ENCODE measurements at places on chromosomes 7 and 10. TPM values are rescaled to one million over a fixed set of nuclear protein-coding genes. Genes with fewer than 3 reads are reported as not detected.
A peak's percentile ranks its signal among the peaks of the same experiment; 100 is the strongest.

Gene EMX2
- not detected for total RNA-seq

Gene TDRD1
- total RNA-seq: 0.09 TPM

Gene CXCL12
- not detected for total RNA-seq

Gene CYP2C19
- total RNA-seq: not detected

Gene KAT6B
- total RNA-seq: 121 TPM

Gene ZC3HAV1L
- 0.75 TPM for total RNA-seq

Gene PKD2L1
- not detected for total RNA-seq

Gene PDGFA
- 0.86 TPM for total RNA-seq

- H3K4me1 ChIP-seq: no peaks in the 10 kb centered on the region
- H3K27ac ChIP-seq: no peak overlapping the region
- no peaks in the 10 kb centered on the region for H3K27me3 ChIP-seq
- H3K4me3 ChIP-seq: no peak overlapping the region
Measured at GRCh38 chr7:136342251-136342650, 365.1 kb upstream of the MTPN start.

DNA sequence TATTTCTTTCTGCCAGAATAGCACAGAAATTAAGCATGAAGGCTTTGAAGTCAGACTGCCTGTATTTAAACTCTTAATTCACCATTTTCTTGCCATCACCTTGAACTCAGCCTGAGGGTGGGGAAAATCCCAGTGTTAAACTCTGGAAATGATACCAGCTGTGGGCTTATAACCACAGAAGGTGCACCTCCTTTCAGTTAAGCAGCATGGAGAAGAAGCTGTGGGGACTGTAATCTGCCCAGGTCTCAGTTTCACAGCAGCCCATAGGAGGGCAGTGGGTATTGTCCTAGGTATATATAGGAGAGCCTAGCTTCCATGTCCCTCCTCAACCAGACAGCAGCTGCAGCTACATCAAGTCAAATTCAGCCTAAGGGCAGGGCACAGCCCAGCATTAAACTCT lies 241.6 kb downstream of the HPSE2 start:
- no peaks in the 10 kb centered on the region for H3K36me3 ChIP-seq
- H3K27me3 ChIP-seq: no peaks in the 10 kb centered on the region
- no peaks in the 10 kb centered on the region for H3K4me1 ChIP-seq
- H3K4me3 ChIP-seq: no peak overlapping the region

DNA sequence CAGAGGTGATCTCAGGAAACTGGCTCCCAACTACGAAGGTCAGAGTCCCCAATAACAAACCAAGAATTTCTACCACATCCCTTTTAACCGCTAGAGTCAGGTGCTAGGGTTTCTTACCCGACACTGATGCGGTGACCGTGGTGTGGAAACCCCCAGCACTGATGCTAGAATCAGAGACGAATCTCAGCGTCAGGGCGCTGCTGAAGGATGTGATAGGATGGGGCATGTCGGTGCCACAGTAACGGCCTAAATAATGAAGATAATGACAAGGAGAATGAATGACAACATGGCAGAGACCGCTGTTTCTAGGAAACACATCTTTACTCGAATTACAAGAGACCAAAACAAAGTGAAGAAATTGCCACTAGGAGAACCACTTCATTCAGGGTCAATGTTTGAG lies 131.1 kb upstream of the RSU1 start:
- H3K27me3 ChIP-seq: no peaks in the 10 kb centered on the region
- no peak for DNase-seq
- H3K4me1 ChIP-seq: no peaks in the 10 kb centered on the region

GRCh38 chr10:70479165-70479581 lies 606 bp downstream of the PALD1 start:
- peaks cover 42% of the 10 kb centered on the region for H3K4me1 ChIP-seq
- no peak for DNase-seq
- H3K27me3 ChIP-seq: peaks cover 5% of the 10 kb centered on the region

- no peak overlapping the region for H3K27ac ChIP-seq
- no peak for DNase-seq
- no peak overlapping the region for H3K4me3 ChIP-seq
- no peaks in the 10 kb centered on the region for H3K36me3 ChIP-seq
Measured at GRCh38 chr7:78172933-78173591, 374.5 kb downstream of the PHTF2 start.

- no peak overlapping the region for H3K4me3 ChIP-seq
- H3K4me1 ChIP-seq: peaks cover 3% of the 10 kb centered on the region
- peak; percentile 3 for DNase-seq
- H3K27ac ChIP-seq: no peak overlapping the region
Measured at GRCh38 chr10:107653832-107654287, 489.4 kb upstream of the SORCS1 start.
